ENCODE measurements at places on chromosomes 7 and 10.

GRCh38 chr7:4745971-4746919 lies 29.2 kb upstream of the AP5Z1 start:
- DNase-seq, result no peak

GRCh38 chr7:31371621-31372020 lies 31.1 kb upstream of the NEUROD6 start:
- DNase-seq, result no peak

GRCh38 chr10:88082391-88082790 lies 219.0 kb downstream of the PTEN start:
- no peak for DNase-seq

- no peak for DNase-seq
Measured at GRCh38 chr7:140060243-140060630, 2.5 kb downstream of the PARP12 start.

- no peak for DNase-seq
Measured at GRCh38 chr7:122515404-122515803, 183.5 kb downstream of the RNF133 start.

DNA sequence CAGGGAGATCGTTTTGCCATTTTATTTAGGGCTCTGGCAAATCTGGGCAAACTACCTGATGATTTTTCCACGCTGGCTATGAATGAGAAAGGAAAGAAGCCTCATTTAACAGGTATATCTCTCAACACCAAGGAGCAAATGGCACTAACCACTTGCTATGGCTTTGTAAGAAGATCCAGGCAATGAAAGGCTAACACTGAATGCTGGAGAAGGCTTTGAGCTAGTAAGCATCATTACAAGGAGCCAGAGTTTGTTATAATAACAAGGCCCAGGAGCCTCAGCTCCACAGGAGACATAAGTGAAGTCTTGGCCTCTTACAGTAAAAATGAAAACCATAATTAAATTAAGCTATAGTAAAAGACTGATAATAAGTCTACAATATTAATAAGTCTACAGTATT lies 123.1 kb downstream of the CNOT4 start:
- DNase-seq, result no peak

GRCh38 chr7:52925332-52925731 lies 110.1 kb upstream of the POM121L12 start:
- no peak for DNase-seq

All from esophagus squamous epithelium (tissue), 5 donors.